ENCODE measurements at places on chromosomes 1 and 21. TPM values are rescaled to one million over a fixed set of nuclear protein-coding genes. Genes with fewer than 3 reads are reported as not detected.

FH gene
- 82.6 TPM for total RNA-seq

GRCh38 chr1:99725996-99726395 lies 40.4 kb downstream of the FRRS1 start:
- no peak for DNase-seq

IFNLR1 gene
- 4.5 TPM for total RNA-seq

DNA sequence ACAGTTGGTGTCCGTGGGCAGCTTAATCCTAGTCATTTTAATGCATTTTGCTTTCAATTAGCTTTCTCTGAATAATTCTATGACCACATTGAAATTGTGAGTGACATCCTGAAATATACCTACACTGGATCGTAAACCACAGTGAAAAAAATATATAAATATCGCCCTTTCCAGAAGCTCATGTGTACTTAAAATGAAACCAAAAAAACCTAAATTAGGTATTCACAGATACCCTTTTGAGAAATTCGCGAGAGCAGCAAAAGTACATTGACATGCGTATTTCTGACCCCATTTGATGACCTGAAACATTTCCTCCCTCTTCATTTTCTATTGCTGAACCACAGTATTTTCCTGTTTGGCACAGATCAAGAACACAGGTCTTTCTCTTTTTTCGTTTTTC lies 253.8 kb downstream of the LTN1 start:
- DNase-seq = no peak

DNA sequence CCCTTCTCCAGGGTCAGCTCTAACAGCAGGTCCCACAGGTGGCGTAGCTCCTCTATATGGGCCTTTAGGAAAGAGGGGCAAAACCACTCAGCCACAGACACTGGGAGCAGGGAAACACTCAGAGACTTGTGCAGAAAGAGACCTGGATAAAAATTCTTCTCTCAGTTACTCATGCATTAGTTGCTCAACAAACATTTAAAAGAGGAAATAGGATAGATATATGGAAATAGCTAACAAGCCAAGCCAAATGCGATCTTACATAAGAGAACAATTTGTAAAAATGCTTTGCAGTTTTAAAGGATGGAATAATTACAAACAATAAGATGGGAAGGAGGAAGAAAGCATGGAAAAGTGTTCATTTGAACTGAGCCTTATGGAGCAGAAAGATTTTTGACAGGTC lies 4.9 kb downstream of the SPTA1 start:
- no peak for DNase-seq

DNA sequence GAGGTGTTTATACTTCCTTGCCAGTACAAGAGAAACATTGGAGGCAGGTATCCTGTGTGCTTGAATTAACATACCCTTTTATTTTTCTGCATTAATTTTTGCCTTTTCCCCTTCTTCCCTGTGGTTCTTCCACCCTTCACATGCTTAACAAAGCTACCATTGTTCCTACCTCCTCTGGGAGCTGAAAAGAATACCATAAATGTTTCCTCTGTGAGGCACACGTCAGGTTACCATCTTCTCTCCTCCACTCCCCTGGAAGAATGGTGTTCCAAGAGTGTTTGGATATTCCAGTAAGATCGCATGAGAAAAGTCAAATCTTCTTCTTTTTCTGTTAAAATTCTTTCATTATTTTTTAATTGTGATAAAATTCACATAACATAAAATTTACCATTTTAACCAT lies 74.6 kb upstream of the MARK1 start:
- no peak for DNase-seq

- no peak for DNase-seq
These were observed 83.2 kb downstream of the RPE65 start for GRCh38 chr1:68366572-68366971.

NDC1 gene
- 44.8 TPM for total RNA-seq

KRTAP21-2 gene
- not detected for total RNA-seq

- no peak for DNase-seq
These were observed 154.5 kb upstream of the C1orf87 start for GRCh38 chr1:60228041-60228491.

DNA sequence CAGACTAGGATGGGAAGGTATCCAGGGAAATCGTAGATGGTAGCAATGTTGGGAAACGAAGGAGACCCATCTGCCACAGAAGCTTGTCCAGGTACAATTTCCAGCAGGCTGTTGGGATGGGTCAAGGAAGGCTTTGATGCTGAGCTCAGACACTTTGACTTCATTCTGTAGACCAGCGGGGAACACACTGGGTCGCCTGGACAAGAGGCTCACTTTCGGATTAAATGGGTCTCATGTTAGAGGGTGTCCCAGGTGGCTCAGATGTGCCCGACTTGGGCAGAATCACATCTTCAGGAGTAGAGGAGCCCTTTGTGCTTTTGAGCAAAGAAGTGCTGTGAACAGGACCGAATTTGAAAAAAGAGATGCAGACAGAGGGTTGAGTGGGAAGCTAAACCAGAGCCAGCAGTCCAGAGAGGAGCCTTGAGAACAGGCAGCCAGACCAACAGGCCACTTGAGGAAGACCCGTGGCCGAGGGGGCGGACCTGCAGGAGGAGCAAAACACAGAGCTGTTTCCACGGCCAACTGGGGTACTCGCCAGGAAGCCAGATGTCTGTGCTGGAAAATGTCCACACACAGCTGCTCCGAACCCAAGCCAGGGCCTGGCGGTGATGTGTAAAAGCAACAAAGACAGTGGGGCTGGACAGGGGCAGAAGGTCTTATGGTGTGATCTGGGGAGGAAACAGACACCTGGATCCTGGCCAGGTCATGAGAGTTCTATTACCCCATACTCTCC lies 146.9 kb downstream of the AJAP1 start:
- DNase-seq = no peak

DIPK1A gene
- 4.9 TPM for total RNA-seq

- DNase-seq = peak; percentile 67
These were observed 12.5 kb downstream of the CHML start for GRCh38 chr1:241627453-241628259.

NR0B2 gene
- 0.32 TPM for total RNA-seq

- DNase-seq = no peak
These were observed 313.6 kb downstream of the OLFM3 start for GRCh38 chr1:101683136-101683535.

LCE3E gene
- total RNA-seq = not detected

- DNase-seq = no peak
These were observed 21.5 kb upstream of the PWP2 start for GRCh38 chr21:44085491-44086321.

- DNase-seq = no peak
These were observed 7.7 kb downstream of the TLR5 start for GRCh38 chr1:223135176-223135942.

HSPB7 gene
- total RNA-seq = not detected

FPGT gene
- total RNA-seq = 16.1 TPM

DNA sequence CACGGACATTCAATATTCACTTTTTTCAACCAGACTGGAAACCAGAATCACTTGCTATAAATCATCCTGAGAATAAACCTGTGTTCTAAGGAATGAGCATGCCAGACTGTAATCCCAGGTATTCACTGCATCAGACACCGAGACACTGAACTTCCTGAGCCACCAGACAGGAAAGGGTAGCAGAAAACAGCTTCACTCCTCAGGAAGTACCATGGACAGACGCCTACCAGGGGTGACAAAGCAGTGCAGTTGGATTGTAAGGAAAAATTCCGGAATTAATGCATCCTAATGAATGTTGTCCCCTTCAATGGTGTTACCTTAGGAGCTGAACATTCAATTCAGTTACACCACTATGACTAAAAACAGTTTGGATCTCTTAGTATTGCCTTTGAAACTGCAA lies 156.1 kb downstream of the PIGK start:
- no peak for DNase-seq

PDE9A gene
- 10.9 TPM for total RNA-seq

- no peak for DNase-seq
These were observed 23.2 kb downstream of the TRIM45 start for GRCh38 chr1:117098287-117098890.

DNA sequence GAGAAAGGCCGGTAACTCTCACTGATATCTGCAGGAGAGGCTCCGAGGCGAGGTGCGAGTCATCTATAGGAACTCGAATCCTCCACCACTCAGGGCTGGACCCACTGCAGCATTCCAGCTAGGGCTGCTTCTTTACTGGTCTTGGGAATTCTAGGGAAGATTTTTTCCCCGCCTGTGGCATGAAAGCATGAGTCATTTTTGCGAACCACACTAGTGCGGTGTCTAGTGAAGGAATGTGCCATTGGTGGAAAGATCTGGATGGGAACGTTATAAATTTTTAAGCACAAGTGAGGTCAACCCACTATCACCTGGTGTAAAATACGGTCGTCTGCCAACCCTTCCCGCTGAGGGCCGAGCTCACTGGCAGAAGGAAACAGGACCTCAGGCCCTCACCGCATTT lies 49.7 kb downstream of the SYF2 start:
- no peak for DNase-seq

DNA sequence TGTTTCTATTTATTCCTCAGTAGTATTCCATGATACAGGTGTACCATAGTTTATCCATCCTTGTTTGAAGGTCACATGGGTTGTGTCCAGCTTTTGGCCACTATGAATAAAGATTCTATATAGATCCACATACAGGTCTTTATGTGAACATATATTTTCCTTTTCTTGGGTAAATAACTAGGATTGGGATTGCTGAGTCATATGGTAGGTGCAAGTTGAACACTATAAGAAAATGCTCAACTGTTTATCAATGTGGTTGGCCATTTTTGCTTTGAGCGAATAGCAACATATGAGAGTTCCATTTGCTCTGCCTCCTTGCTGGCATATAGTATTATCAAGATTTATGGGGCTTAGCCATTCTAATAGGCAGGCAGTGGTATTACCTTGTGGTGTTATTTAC lies 170.2 kb upstream of the KCNJ15 start:
- DNase-seq = no peak

FCRL2 gene
- 0.47 TPM for total RNA-seq

VWA5B1 gene
- total RNA-seq = not detected

DNA sequence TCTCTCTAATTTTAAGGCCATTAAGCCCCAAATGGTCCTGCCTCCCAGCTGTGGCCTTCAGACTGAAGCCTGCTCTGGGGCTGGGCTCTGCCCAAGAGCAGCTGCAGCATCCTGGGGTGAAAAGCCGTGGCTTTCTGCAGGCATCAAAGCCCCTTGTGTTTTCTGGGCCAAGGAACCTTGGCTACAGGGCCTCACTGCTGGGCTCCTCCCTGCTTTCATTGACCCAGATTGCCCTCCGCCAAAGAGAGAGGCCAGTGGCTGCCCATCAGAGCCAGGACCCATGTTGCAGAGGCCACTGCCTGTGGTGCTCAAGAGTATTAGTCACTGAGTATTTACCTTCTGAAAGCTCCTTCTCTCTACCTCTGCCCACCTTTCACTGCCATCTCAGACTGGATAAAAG lies 1.6 kb downstream of the ZNF648 start:
- no peak for DNase-seq

TMEM240 gene
- total RNA-seq = 5.0 TPM

C1QTNF12 gene
- total RNA-seq = 2.0 TPM

- no peak for DNase-seq
These were observed 7.9 kb upstream of the ADORA3 start for GRCh38 chr1:111511370-111511769.

HPDL gene
- total RNA-seq = 8.4 TPM

DNA sequence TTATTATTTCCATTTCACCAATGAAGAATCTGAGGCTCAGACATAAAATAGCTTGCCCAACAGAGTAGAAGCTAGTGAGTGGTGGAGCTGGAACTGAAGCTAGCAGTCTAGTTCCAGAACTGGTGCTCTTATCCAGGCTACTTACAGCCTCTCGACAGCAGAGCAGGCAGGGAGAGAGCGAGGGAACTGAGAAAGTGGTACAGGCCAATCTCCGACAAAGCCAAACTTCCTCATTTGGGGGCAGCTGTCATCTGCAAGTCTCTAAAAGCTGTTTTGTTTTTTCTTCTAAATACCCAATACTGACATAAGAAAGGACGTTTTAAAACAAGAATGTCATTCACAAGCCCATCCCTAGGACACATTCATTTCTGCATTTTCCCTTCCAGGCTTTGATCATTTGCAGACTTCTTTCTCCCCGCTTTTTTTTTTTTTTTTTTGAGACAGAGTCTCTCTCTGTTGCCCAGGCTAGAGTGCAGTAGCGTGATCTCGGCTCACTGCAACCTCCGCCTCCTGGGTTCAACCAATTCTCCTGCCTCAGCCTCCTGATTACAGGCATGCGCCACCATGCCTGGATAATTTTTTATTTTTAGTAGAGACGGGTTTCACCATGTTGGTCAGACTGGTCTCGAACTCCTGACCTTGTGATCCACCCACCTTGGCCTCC lies 20.0 kb downstream of the YIPF1 start:
- DNase-seq = no peak

PKP1 gene
- 0.09 TPM for total RNA-seq

ADAMTS5 gene
- total RNA-seq = not detected

FMO3 gene
- not detected for total RNA-seq

DNA sequence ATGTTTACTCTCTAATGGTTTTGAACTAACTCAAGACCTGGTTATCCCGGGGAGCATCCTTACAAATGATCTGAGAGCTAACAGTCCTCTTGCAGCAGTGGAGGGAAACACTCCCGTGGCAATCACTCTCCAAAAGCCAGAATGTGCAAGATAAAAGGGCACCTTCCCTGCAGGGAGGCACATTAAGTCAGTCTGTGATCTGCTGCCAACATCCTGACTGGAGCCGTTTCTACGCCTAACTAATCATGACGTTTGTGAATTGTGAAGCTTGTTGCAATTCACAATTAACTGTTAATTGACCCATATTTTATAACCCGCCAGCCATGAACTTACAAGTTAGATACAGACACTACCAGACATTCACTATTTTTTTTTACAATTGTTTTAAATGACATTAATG lies 52.1 kb upstream of the LGALS8 start:
- DNase-seq = no peak

- DNase-seq = no peak
These were observed 127.9 kb downstream of the PIK3R3 start for GRCh38 chr1:46004492-46004891.

DNA sequence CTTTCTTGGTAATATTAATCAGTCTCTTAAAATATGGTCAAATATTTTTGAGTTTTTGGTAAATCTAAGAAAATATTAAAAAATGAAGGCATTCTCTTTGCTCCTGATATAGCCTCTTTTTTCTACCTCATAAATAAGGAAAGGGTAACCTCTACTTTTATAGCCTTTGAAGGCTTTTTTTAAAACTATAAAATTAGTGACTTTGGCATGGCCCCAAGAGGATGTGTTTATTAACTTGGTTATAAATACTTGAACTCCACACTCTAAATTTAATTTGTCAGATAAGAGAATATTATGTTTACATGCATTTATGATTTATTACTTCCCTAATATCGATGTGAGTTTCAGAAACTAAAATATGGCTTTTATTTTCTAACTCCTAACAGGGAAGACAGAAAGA lies 60.3 kb downstream of the LMO4 start:
- no peak for DNase-seq

DNA sequence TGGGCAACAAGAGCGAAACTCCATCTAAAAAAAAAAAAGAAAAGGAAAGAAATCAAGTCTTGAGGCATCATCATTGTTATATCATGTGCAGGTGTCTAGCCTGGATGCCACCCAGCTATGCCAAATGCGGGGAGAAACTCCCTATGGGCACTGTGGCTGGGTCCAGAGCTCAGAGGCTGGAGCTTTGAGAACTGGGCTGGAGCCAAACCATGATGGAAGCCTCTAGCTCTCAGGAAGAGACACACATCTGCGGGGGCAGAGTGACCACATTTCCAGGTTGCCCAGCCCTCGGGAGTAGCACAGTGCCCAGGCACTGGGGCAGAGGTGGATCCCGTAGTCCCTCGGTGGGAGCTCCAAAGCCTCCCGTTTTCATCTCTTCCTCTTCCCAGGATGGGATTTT lies 58.9 kb downstream of the COL18A1 start:
- DNase-seq = no peak

TMEM269 gene
- 1.7 TPM for total RNA-seq

S100A7A gene
- total RNA-seq = not detected

OR2L5 gene
- not detected for total RNA-seq

PLEKHN1 gene
- total RNA-seq = 11.9 TPM

GRCh38 chr1:23759277-23759676 lies 16.0 kb downstream of the ELOA start:
- no peak for DNase-seq

All from Calu3 (cell line).